ENCODE measurements at places on chromosomes 5 and 9.

DNA sequence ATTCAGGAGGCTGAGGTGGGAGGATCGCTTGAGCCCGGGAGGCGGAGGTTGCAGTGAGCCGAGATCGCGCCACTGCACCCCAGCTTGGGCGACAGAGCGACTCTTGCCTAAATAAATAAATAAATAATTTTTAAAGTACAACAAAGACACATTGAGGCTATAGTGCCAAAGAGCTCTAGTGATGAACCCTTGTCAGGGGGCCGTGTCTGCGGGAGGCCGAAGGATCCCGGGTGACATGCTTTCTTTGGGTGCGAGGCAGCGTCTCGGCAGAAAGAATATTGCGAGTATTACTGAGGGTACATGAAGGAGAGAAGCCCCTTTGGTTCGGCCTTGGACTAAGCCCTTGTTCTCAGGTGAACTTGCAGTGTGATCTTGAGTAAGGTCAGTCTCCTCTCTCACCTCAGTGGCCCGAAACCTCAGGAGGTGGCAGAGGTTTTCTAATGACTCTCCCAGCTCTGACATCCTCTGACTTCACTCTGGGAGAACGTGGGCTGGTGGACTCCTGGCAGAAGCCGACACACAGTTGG is 397 bp upstream of the RECK start:
- no peak for DNase-seq

GRCh38 chr9:114342755-114343440 is 13.2 kb downstream of the ORM2 start:
- DNase-seq: no peak

- no peak for DNase-seq
Measured at GRCh38 chr5:10293907-10294662, 13.6 kb downstream of the CMBL start.

DNA sequence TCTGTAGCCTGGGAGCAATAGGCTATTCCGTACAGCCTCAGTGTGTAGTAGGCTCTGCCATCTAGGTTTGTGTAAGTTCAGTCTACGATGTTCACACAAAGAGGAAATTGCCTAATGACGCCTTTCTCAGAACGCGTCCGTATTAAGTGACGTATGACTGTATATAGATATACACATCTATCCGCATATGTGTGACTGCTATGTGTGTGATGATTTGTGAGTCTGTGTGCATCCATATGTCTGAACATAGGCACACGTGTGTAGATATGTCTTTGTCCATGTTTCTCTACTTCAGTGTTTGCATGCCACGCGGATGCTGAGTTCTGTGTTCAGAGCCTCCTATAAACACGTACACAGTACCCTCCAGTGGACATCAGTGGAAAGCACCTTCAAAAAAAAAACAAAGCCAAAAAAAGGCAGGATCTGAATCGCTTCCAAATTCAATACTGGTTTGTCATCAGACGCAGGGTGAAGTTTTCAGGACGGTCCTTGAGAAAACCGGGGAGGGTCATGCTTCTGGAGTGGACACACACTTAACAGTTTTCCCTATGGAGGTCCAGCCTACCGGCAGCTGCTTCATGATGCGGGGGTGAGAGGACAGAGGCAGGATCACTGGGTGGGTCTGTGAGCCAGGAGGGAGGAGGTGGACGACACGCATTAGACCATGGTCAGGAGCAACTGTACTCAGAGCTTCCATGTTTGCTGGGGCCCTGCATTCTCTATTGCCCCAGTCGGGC is 29.5 kb upstream of the ALDH1B1 start:
- DNase-seq: peak; percentile 75

GRCh38 chr9:114737118-114737517 is 55.1 kb upstream of the TEX48 start:
- DNase-seq: no peak

DNA sequence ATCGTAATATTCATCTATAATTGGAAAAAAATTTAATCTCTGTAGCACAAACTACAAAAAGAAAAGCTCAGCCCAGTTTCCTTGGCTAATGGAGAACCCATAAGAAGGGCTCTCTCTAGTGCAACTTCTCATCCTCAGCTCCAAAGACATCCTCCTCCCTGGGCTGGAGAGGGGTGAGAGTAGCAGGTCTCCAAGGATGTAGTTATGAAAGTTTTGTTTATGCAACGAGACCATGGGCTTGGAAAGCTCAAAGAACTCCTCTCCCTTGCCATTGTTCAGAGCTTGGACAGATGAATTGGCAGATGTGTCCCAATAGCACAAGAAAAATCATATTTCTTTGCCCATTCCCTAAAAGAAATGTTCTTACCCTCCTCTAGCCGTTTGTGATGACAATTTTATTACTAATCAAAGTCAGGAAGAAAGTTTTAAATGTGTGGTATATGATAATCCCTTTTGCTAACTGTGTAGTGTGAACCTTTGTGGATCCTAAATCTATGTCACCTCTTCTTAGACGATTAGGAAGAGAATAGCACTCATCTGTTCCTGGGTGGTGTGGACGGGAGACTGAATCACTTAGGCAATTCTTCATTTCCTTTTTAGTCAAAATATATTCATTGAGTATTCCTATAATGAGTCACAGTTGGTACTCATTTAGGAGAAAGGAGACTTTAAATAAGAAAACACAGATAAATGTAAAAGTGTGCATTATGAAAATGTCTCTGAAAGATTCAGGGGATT is 52.2 kb downstream of the GARNL3 start:
- no peak for DNase-seq

DNA sequence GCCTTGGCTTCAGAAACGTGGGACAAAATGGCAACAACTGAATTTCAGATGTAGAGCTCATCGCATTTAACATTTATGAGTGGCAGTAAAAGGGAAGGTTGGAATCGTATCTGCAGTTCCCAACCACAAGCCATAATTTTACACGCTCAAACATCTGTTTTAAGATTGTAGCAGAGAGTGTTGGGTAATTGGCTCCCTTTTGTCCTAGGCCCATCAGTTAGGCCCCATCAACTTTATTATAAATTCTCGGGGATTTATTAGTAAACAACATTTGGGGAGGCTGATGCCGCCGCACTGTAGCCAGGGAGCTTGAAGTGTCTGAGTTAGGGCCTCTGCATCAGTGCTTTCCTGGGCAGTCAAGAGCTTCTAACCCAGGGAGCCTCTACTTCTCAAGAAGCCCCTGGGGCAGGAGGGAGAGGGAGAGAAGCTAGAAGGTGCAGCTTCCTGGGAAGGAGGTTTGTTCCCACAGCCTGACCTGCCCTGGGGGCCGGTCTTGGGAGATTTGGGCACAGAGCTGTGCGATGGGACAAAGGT is 66.2 kb downstream of the HSPA4 start:
- DNase-seq: no peak

DNA sequence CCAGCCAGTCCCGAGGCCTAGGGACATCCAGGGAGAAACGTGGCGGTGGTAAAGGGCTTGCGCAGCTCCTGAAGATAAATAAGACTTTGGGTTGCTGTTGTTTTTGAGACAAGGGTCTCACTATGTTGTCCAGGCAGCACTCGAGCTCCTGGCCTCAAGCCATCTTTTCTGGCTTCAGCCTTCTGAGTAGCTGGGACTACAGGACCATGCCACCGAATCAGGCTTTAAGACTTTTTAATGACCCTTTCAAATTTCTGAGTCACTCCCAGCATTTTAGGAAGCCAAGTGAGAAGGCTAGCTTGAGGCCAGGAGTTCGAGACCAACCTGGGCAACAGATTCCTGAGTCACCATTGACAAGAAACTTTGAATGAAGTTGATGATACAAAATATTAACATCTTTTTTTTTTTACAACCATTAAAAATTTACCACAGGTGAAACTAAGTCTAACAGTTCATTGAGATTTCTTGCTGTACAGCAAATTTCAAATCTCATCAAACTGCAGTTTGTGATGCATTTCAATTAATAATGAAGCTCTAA is 817 bp upstream of the GNE start:
- no peak for DNase-seq

DNA sequence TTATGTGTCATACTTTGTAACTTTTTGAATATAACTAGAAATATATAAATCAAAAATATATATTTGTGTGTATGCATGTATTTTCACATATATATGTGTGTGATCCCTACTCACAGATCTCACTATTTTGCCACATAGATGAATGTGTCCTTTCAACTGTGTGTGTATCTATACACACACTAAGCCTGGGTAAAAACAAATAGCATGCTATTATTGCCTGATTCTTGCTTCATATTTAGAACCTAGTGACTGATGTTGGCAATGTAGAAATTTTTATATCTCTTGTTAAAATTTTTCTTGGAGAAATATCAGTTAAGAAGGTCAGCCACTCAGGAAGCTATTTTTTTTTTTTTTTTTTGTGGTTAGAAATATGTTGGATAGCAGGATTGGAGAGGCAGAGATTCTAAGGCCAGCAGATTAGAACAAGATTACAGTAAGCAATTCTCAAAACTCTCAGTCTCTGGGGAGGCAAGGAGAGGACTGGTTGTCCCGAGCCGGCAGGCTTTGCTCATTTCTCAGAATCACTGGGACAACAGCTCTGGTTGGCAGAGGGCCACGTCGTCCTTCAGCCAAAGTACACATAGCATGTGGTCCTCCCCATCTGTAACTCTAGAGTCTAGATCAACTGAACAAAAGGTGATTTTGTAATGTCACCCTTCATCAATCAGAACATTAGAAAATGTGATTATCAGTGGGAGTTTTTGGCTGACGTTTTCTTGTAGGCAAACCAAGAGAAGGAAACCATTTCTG is 19.7 kb downstream of the C6 start:
- peak; percentile 0 for DNase-seq

DNA sequence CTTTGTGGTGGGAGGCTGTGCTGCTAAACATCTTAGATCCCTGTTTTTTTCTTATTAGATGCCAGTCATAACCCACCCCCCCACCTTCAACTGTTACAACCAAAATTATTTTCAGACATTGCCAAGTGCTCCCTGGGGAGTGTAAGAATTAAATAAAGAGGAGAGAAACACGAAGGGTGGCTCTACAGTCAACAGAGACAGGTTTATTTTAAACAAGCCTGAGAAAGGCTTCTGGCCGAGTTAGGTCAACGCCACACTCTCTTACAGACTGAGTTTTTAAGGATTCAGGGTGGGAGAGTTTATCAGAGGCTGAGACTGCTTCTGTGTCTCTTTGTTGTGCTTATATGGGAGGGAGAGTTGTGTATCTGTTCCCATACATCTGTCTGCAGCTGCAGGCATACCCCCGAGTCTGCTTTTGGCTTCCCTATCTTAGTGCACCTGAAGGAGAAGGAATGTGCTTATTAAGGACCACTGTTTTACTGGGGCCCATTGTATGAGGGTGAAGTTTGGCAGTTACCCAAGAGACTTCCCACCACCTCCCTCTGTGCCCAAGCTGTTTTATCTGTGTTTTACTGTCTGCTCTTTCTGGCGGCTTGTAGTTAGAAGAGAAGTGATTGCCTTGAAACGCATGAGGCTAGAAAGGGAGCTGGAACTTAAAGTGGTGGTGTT is 11.4 kb upstream of the GDA start:
- DNase-seq: no peak

GRCh38 chr5:171431251-171431777 is 11.9 kb downstream of the FGF18 start:
- no peak for DNase-seq

DNA sequence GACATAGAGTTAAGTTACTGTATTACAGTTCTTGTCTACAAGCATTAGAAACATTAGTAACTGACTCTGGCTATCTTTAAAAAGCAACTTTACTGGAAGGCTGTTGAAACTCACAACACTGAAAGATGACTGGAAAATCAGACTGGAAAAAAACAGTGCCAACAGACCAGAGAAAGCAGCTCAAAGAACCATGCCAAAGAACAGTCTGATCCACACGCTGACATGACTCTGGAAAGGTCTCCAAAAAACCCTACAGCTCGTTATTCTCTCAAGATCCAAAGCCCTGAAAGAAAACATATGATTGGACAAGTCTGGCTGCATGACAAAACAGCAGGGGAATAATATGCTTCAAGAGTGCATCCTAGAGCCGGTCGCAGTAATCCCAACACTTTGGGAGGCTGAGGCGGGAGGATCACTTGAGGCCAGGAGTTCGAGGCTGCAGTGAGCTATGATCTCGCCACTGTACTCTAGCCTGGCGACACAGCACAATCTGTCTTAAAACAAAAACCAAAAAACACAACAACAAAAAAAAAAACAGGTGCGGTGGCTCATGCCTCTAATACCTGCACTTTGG is 5.6 kb downstream of the GOLPH3 start:
- DNase-seq: no peak

- no peak for DNase-seq
Measured at GRCh38 chr5:172493906-172494305, 39.6 kb upstream of the SH3PXD2B start.

DNA sequence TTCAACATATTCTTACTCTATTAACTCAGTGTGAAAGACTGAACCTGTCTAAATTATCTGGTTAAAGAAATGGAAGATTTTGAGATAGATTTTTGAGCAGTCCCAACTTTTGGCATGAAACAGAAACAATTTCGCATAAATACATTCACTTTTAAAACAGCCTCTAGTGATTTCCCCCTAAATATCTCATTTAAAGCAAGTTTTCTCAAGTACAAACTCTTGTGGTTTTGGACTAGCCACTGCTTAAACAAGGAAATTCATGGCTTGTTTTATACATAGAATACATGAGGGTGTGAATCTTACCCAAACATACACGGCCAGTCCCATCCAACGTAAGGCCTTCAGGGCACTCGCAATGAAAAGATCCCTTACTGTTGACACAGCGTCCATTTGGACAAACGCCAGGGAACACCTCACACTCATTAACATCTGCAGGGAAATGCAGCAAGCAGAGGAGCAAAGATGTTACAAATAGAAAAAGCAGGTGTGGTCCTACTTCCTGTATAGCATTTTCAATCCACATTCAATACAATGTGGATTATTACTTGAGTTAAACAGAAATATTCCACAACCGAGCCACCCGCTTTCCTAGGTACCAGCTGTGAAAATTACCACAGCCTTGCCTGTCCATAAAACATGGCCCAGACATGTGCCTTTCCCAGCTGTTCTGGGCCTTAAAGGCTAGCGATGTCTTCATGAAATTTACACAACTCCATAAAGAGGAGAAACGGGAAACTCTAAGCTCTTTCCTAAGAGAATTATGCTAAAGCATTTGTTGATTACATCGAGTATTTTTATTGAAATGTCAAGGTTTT is 188.8 kb downstream of the FBN2 start:
- peak; percentile 61 for DNase-seq

DNA sequence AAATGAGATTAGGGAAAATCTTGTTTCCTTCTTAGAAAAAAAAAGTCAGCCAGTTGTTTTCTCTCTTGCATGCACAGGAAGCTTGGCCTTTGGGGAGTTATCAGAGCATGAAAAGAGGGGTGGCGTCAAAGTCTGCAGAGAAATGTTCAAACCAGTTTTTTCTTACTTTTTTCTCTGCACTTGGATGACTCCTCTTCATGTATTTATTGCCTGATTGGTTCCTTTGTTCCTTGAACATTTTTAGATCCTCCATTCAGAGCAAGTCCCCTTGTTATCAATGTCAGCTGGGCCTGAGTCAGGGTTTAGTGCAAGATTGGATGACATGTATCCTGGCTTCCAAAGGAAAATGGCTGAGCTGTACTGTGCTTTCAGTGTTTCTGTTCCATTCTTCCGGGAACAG is 392.6 kb upstream of the BRINP1 start:
- no peak for DNase-seq

All from NCI-H1092 (cell line).